ENCODE measurements at places on chromosomes 7 and 10.

GRCh38 chr7:121605317-121605680 lies 209.2 kb upstream of the FAM3C start:
- no peak for DNase-seq

- DNase-seq = no peak
These were observed 219.0 kb downstream of the PTEN start for GRCh38 chr10:88082391-88082790.

- DNase-seq = no peak
These were observed 104.3 kb downstream of the TRIM24 start for GRCh38 chr7:138564365-138564764.

- DNase-seq = no peak
These were observed 100.4 kb upstream of the DDC start for GRCh38 chr7:50665403-50666123.

GRCh38 chr10:125852487-125852886 lies 28.6 kb downstream of the DHX32 start:
- no peak for DNase-seq

- no peak for DNase-seq
These were observed 264.3 kb downstream of the ADK start for GRCh38 chr10:74415146-74415839.

- DNase-seq = no peak
These were observed 11.9 kb upstream of the PTPN12 start for GRCh38 chr7:77525231-77525630.

GRCh38 chr10:122461367-122461728 lies at the start of gene HTRA1:
HTRA1 (plus strand) TSS chr10:122461553; CDS start chr10:122461653, 100 bp downstream.
- no peak for DNase-seq

DNA sequence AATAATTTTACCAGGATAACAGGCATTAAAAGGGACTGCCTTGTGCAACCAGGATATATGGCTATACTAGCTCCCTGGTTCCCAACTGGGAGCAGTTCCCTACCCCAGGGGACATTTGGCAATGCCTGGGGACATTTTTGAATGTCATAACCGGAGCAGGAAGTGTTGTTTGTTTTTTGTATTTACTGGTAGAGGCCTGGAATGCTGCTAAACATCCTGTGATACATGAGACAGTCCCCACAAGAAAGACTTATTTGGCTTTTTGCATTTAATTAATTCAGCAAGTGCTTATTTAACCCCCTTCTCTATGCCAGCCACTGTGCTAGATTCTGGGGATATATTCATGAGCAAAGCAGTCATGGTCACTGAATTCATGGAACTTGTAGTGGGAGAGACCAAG lies 181.2 kb downstream of the BBS9 start:
- no peak for DNase-seq

- DNase-seq = no peak
These were observed 46.6 kb upstream of the KLF6 start for GRCh38 chr10:3831608-3832007.

DNA sequence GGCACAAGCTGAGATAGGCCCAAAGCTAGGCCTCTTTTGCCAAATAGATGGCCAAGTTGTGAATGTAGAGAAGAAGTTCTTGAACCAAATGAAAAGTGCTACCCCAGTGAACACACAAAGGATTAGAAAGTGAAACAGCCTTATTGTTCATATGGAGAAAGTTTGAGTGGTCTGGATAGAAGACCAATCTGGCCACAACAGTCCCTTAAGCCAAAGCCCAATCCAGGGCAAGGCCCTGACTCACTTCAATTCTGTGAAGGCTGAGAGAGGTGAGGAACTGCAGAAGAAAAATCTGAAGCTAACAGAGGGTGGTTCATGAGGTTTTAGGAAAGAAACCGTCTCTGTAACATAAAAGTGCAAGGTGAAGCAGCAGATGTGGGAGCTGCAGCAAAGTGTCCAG lies 18.7 kb upstream of the ATP6V0A4 start:
- DNase-seq = no peak

- DNase-seq = no peak
These were observed 313.1 kb downstream of the SKIDA1 start for GRCh38 chr10:21212348-21212747.

DNA sequence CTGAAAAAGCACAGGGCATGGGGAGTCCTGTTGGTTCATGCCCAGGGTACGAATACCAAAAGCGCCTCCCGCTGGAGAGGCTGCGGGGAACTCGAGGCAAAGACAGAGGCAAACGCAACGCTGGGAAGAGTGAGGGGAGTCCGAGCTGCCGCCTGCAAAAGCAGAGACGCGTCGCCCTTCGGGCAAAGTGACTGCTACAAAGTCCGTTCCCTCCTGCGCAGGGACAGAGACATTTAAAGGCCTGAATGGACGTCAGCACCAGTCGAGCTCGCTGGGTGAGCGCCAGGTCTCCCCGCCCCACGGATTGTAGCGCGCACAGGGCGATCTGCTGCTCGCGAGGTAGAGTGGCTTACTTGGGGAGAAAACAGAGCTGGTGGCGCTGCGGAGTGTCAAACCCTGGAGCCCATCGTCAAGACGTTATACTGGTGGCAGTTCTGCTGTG lies 732.8 kb downstream of the ZWINT start:
- DNase-seq = no peak

DNA sequence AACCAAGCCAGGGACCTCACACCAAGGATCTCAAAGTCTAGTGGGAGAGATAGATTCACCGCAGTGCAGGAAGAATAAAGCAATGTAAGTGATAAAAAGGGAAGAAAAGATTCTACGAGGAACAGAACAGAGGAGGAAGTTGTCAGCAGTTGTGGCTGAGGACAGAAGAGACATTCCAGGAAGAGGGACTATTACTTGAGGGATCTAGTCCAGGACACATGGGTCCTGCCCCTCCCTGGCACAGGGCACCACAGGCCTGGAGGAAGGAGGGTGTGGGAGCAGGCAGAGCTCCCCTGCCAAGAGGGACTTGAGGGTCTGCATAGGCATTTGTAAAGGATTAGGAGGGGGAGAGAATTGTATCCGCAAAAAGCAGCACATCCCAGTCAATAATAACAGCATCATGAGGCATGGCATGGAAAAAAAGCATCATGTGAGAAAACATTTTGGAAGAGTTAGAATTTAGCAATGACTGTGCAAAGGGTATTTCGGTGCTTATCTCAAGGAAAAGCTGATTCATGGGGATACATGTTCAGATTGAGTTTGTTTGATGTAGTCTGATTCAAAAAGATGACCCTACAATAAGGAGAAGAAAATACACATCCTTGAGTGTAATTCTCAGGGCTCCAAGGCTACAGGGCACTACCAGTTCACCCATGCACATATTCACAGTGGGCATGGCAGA lies 12.7 kb downstream of the C10orf71 start:
- DNase-seq = no peak

DNA sequence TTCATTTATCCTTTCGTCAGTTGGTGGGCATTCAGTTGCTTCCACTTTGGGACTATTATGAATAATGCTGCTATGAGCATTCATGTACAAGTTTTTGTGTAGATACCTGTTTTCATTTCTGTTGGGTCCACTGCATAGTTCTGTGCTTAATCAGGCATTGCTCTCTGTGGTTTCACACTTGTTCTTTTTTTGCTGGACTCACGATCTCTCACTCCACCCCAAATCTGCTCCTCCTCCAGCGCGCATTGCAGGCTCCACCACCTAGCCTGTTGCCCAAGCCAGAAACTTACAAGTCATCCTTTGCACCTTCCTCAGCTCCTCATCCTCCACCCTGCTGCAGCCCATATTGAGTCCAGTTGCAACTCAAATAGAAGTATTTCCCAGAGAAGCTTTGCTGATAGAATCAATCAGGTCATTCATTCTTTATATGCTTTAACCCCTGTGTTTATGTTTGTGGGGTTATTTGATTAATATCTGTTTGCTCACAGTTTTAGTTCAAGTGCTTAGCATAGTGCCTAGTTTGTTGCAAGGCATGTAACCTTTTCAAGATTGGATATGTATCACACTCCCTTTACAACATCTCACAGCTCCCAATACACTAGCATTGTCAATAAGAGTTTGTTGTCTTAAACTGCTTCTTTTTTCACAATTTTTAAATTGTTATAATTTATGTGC lies 16.6 kb upstream of the AFAP1L2 start:
- DNase-seq = no peak

- peak; percentile 61 for DNase-seq
These were observed 205.8 kb upstream of the FRMD4A start for GRCh38 chr10:14536241-14537213.

DNA sequence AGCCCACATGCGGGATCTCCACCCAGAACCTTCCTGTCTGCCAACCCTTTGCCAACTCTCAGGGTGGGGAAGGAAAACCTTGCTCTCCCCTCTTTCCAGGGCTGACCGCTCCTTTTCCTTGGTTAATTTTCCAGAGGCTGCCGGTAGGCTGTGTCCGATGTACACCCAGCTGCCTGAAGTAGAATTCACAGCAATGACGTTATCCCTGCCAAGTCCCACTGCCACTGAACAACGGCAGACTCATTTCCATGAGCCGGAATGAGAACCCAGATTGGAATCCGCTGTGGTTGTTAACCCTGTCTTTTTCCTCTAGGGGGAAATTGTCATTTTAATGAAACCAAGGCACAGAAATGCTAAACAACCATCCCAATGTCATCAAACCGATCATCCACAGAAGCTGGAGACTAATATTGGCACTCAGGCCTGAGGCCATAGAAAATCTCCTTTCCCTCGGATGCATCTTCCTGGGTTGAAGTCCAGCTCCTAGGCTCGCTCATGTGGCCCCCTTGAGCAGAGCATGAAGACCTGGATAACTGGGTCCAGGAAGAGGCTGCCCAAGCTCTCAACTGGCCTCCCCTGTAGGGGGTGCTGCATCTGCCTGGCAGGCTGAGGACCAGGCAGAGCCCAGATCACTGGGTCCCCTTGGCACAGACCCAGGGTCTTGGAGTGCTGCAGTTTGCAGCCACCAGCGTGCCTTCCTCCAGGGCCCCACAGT lies 30.4 kb downstream of the KLRG2 start:
- no peak for DNase-seq

DNA sequence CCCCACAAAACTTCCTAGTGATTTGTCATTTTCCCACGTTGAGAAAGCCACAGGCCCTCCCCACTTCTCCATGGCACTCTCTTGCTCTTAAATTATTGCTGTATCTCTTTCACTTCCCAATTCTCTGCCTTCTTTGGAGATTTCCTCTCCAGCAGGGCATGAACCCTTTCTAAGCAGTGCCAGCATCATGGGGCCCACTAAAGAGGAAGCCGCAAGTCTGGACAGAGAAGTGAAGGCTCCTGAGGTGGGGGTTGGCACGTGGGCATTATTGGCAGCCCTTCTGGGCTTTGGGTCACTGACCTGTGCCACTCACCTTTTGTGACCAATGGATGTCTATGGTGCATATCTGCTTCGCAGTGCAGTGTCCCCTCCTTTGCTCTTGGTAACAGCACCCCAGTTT lies 97.7 kb upstream of the TCF7L2 start:
- peak; percentile 21 for DNase-seq

DNA sequence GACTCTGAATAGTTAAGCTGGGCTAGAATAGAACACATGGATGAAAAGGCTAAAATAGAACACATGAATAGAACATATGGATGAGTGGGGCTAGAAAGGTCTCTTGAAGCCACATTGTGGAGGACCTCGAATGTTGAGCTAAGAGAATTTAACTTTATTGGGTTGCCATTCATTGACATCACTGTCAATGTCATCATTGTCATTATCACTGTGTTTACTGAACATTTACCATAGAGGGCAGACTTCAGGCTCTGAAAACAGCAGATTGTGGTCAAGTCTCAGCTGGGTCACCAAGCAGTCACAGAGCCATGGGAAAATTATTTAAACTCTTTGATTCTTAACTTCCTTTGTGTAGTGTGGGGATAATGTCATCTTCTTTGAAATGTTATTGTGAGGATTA lies 80.4 kb downstream of the WDFY4 start:
- no peak for DNase-seq

DNA sequence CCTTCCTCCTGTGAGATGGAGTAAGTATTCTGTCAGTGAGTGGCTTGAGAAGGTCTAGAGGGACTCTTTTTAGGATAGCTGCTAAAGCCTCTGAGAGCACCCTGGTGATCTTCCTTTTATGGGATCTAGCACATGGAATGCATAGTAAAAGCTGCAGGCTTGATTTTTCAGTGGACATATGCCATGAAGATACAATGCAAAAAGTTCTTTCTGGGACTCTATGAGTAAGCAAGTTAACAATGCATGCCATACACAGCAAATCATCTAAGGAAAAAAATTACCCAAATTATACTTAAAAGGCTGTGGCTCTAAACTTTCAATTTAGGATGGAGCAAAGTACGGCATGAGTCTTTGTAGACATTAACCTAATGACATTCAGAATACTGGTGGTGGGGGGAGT lies 154.5 kb downstream of the SGMS1 start:
- DNase-seq = no peak

DNA sequence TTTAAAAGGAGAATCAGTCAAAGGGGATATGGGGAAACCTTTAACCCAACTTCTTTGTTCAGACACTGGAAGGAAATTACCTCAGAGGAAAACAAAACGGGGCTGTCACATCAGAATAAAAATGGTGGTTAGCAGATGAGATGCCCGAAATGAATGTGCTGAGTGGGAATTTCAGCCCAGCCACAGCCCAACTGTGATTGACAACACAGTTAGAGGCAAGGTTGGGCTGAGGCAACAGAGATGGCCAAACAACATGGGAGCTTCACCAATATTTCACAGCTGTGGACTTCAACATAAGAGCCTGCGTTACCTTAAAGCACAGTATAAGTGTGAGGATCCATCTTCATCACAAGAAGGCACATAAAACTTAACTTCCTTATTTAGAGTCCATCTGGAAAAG lies 133.5 kb upstream of the PTPRZ1 start:
- no peak for DNase-seq

- DNase-seq = no peak
These were observed 185.0 kb upstream of the PODXL start for GRCh38 chr7:131741446-131741845.

- peak; percentile 42 for DNase-seq
These were observed 203.7 kb downstream of the ARHGAP21 start for GRCh38 chr10:24519950-24520349.

DNA sequence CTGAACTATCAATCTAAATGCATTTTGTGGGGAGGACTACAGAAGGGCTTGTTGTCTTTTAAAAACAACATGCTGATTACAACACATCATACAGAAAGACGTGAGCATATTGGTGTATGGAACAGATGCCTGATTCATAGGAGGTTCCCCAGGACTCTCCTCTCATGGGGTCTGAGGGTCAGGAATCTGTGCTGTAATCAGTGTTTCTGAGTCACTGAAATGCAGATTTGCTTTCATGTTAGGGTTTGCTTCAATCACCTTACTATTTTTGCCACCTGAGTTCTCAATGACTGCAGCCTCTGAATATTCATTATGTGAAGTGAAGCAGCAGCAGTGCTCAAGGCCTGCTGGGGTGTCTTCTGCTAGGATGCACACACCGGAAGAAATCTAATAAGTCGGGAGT lies 550 bp upstream of the ANK3 start:
- DNase-seq = no peak

- peak; percentile 70 for DNase-seq
These were observed 2.3 kb downstream of the HNRNPA2B1 start for GRCh38 chr7:26198133-26198780.

DNA sequence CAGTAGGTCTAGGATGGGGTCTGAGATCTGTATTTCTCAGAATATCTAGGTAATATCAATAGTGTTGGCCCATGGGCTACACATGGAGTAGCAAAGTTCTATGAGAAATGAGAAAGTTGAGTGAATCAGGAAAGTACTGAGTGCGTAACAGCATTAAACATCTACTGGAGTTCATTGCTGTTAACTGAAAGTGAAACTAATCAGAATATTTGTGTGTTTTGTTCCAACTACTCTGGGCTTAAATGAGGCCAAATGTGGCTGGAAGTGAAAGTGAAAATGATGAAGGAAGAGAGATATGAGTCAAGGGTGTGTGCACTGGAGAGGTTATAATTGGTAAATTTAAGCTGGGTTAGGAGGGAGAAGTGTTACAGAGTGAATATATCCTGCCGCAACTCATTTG lies 46.5 kb downstream of the TMEM106B start:
- DNase-seq = peak; percentile 86

All from CD4-positive, alpha-beta T cell treated with Interleukin-21 for 1 hour (primary cell).